ENCODE measurements at places on chromosomes 13 and 19.

DNA sequence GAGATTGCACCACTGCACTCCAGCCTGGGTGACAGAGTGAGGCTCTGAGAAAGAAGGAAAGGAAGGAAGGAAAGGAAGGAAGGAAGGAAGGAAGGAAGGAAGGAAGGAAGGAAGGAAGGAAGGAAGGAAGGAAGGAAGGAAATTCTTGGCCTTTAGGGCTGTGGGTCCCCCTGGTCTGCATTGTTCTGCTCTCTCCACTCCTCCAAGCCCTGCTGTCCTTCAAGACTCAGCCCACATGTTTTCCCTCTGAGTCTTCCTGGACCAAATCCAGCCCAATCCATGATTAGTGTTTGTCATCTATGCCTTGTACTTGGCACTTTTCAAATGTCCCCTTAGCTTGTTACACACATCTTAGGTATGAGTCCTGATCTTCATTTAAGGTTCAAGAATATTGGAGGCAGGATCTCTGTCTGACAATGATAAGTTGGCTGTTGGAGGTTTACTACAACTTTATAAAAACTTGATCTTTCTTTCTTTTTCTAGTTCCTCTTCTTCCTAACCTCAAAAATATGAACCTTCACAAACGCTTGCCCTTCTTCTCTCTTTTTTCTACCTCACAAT, 48.8 kb upstream of the INTS6 start:
- no peak for DNase-seq

DNA sequence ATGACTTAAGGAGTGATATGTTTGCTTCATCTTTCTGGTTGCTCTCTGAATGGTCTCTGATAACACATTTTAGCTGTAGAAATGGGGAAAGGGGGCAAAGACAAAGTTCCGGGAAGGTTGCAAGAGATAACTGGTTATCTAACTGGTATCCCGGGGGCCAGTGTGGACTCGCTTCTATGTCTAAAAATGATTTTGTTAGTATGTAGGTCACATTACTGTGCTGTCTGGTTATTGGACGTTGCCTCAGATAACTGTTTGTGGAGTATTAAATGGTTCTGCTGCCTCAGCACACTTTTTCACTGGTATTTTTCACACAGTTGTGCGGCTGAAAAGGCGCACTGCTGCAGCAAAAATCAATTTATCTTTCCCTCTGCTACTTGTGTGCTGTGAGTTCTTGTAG, 63.0 kb upstream of the ZNF536 start:
- DNase-seq, result no peak

GRCh38 chr13:59458908-59459579, 704.7 kb downstream of the DIAPH3 start:
- no peak for DNase-seq

GRCh38 chr13:20264271-20265018, 32.3 kb upstream of the GJB6 start:
- DNase-seq, result no peak

- no peak for DNase-seq
Observed at GRCh38 chr13:112732679-112733078, 42.8 kb downstream of the ATP11A start.

- DNase-seq, result no peak
Observed at GRCh38 chr13:26497968-26498511, 59.4 kb upstream of the WASF3 start.

Data from NCI-H1092 treated with DMSO at 0.1 percent for 48 hours (cell line).